ENCODE measurements at places on chromosomes 13 and 19. TPM values are rescaled to one million over a fixed set of nuclear protein-coding genes. Genes with fewer than 3 reads are reported as not detected.

ZNF563 gene
- 1.1 TPM for total RNA-seq

SRRM5 gene
- 0.32 TPM for total RNA-seq

PPP1R13L gene
- total RNA-seq = 77.4 TPM

APOC4 gene
- not detected for total RNA-seq

DNA sequence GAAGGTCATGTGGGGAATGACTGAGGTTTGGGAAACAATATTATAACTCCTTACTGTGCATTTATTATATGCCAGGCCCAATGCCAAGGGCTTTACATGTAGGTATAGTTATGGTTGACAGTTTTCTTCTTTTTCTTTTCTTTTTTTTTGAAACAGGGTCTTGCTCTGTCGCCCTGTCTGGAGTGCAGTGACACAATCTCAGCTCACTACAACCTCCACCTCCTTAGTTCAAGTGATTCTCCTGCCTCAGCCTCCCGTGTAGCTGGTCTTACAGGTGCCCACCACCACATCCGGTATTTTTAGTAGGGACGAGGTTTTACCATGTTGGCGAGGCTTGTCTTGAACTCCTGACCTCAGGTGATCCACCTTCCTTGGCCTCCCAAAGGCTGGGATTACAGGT lies 13.8 kb downstream of the RTN2 start:
- DNase-seq = no peak

DNA sequence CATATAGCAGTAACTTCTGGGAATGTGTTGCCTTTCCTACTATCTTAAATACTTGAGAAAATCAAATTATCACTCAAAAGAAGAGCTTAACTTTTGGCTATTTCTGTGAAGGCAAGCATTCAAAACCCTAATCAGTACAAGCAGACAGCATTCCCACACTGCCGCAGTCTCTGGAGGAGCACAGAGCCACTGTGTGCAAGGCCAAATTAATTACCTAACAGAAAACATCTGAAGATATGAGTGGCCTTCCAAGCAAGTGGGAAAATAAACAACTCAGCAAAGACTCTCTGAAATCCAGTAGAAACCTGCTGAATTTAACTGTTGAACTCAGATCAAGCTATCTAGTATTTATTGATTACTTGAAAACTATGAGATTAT lies 68.2 kb downstream of the COL4A1 start:
- no peak for DNase-seq

DNA sequence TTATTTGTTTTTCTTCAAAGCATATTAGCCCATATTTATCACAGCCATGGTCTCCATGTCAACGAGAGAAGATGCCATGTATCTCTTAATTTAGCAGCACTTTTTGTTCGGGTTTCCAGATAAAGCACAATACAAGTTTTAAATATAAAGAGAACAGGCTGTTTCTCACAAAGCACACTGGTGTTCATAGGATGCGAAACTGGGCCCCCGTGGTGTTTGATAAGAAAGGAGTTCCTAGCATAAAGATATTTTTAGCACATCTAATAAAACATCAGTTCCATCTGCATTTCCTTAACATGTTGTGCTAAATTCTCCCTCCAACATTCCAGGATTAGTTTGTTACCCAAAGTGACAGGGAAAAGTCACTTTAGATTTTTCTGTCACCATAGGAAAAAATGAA lies 72.4 kb upstream of the EDNRB start:
- DNase-seq = no peak

DNA sequence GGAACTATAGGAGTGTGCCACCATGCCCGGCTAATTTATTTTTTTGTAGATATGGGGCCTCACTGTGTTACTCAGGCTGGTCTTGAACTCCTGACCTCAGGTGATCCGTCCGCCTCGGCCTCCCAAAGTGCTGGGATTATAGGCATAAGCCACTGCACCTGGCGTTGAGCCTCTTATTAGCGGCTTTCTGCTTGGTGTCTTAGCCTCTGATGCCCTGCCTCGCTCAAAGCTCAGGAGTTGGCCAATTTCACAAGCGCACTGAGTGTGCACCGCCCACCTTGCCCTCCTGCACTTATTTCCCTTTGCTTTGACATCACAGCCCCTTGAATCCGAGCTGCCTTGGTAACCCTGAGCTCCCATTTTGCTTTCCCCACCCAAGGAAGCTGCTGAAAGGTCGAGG lies 10.1 kb downstream of the YIPF2 start:
- DNase-seq = no peak

- no peak for DNase-seq
Measured at GRCh38 chr19:31943191-31943661, 402.2 kb upstream of the ZNF507 start.

- no peak for DNase-seq
Measured at GRCh38 chr13:21065686-21066085, 4.3 kb upstream of the LATS2 start.

- DNase-seq = peak; percentile 5
Measured at GRCh38 chr19:57978586-57979289, 4.4 kb upstream of the C19orf18 start.

DNA sequence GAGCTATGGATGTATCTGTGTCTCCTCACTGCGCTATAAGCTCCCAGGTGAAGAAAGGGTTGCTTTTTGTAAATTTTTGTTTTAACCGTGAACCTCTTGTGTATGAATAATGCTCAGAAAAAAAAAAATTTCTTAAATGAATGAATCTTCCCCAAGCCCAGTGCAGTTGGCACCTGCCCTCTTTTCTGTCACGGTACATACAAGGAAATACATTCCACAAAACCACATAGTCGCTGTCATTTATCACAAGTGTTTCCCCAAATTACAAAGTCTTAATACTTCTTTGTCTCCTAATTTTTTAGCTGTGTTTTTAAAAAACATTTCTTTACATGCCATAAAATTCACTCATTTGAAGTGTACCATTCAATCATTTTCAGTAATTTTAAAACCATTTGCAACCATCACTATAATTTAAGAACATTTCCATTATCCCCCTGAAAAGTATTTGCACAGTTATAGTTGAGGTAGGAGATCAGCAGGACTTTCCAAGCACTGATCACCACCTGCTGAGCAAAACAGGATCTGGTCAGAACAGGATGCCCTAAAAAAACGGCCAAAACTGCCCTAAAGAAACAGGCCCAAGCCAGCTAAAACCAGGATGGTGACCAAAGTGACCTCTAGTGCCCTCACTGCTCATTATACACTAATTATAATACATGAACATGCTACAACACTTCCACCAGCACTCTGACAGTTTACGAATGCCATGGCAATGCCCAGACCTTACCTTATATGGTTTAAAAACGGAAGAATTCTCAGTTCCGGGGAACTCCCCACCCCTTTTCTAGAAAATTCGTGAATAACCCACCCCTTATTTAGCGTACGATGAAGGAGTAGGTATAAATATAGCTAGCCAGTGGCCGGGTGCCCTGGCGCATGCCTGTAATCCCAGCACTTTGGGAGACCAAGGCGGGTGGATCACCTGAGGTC lies 1.3 kb upstream of the TEX30 start:
- no peak for DNase-seq

GRCh38 chr19:41597600-41598041 lies 21.7 kb downstream of the CEACAM21 start:
- peak; percentile 70 for DNase-seq

- no peak for DNase-seq
Measured at GRCh38 chr19:6358003-6358402, 3.3 kb upstream of the CLPP start.

- no peak for DNase-seq
Measured at GRCh38 chr19:55690109-55690768, 15.2 kb downstream of the EPN1 start.

DNA sequence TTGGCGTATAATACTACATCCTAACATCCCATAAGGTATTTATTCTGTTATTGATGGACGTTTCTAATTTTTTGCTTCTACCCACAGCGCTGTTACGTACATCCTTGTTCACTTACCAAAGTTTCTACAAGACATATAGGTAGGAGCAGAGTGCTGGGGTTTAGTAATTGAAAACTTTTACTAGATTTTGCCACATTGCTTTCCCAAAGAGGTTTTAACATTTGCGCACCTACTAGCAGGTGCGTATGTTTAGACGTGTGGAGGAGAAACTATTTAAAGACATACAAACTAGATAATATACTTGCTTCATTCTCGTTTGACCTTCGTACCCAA lies 559 bp upstream of the RPL21 start:
- no peak for DNase-seq

DNA sequence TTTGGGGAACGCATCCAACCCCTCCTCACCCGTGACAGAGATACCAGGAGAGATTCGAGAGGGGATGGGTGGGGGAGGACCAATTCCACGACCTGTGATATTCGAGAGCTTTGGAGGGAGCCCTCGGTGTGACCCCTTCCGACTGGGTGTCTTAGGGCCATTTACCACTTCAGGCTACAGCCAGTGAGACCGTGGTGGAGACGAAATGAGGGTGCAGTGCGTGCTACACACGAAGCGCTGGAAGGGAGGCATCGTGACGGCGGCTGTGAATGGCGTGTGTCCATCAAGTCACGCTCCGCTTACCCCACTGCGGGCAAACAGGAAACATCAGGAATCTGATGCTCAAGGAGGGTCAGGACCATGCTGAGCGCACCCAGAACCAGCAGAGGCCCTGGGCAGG lies 10.4 kb downstream of the CTU1 start:
- no peak for DNase-seq

GRCh38 chr19:39045506-39045905 lies 13.2 kb upstream of the FBXO27 start:
- no peak for DNase-seq

DNA sequence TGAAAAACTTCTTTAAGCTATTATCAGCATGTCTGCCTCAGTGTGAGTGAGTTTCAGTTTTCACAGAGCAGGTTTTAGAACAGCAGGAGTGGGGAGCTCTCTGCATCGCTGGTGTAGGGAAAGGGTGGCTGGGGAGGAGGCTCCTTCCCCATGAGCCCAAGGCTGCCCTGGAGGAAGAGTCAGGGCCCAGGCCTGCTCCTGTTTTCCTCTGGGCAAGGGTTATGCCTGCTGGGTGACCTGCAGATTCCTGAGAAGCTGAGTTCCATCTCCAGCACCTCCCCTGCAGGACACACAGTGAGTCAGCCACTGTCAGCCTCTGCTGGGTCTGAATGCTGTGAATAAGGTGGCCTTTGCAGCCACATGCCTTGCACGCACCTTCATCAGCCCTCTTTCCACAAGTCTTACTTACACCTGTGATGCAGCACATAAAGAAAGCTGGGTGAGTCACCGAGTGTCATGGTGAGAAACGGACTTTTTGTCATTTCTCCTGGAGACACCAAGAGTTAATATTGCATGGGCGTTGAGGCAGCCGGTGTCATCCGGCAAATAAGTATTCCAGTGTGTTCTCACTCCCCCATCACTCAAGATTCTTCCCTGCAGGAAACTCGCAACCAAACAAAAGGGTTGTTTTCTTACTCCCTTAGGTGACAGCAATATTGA lies 186.4 kb upstream of the KL start:
- no peak for DNase-seq

DNA sequence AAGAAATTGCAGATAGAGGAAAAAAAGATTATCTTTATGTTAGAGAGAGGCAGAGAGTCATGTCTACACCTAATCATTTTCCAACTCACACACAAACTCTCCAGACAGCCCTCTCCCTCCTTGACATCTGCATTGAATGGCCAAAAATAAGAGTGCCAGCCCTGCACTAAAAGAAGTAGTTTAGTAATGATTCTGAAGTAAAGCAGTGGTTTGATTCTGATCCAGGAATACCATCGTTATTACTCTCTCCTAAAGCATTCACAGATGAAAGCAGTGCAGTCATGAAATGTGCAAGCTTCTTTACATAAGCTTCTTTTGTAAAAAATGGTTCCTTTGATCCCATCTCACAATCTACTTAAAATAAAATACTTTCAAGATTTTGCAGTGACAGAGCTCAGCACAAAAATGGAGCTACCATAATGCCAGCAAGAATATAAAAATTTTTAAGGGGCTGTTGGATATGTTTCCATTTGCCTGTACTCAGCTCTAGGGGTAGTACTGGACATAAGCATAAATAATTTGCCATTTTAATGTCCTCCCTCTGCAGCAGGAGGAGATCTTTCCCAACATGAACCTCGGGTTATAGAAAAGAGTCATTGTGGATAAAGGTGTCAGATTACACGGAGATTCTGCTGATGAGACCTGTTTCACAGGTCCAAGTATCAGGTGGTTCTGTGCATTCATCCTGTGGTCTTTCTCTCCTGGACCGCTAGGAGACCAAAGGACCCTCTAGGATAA lies 406.3 kb downstream of the DCT start:
- DNase-seq = no peak

DNA sequence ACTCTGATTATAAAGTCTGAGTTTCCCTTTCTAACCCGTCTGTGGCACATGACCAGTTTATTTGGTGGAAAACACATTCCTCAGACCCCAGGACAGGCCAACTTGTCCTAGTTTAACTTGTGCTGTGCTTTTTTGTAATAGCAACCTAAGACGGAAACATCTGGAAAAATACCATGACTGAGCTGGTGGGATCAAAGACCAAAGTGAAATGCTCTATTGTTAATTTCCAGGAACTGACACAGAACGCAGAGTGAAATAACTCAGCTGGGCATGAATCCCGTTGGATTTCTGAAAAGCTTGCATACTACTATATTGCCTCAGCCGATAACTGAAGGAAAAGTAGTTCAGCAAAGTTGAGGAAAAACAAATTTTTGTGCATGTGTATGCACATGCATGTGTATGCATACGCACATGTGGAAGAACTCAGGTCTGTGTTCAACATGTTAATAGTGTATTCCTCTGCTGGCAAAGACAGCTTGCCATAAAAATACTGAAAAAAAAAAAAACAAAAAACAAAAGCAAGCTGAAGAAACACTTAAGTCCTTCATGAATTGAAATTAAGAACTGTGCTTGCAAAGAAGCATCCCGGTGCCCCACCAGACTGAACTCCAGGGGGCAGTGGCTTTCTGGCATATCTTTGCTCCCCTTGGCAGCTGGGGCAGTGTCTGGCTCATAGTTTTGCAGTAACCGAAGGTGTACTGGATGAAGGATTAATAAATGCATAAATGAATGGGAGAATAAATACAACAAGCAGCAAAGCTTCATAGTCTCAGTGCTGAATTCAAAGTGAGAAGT lies 187.8 kb downstream of the LHFPL6 start:
- DNase-seq = peak; percentile 97

GRCh38 chr19:53877361-53877766 lies 4.6 kb upstream of the PRKCG start:
- DNase-seq = no peak

DNA sequence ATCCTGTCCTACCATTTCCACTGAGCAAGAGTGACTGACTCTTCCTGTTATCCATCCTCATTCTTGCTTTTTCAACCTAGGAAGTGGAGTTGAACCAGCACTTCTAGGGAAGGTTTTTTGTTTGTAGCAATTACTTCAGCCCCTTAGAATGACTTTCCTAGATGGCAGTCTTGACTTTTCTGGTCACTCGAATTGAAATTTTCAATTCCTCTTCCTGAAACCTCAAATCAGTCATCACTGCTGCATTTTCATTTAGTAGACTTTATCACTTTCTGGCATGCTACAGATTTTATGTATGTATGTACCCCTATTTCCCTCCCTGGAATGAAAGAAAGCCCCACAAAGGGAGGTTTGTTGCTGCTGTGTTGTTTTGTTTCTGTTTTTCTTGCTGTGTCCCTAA lies 915.9 kb downstream of the PCDH17 start:
- DNase-seq = no peak

DNA sequence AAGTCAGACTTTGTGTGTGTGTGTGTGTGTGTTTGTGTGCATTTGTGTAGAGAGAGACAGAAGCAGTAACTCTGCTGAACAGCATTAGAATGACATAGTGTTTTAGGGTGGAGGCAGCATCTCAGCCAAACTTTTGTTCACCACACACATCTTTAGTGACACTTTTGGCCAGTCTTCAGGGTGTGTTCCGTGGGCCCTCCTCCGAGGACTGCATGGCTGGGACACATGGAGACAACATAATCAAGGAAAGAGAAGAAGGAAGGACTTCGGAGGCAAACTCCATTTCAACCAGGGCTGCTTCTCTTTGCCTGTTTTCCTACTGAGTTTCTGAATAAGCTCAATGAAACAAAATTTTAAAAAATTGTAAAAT lies 205.1 kb downstream of the LHFPL6 start:
- no peak for DNase-seq
